NCI-H2081 (cell line): ENCODE measurements at places on chromosomes 4 and X.

DNA sequence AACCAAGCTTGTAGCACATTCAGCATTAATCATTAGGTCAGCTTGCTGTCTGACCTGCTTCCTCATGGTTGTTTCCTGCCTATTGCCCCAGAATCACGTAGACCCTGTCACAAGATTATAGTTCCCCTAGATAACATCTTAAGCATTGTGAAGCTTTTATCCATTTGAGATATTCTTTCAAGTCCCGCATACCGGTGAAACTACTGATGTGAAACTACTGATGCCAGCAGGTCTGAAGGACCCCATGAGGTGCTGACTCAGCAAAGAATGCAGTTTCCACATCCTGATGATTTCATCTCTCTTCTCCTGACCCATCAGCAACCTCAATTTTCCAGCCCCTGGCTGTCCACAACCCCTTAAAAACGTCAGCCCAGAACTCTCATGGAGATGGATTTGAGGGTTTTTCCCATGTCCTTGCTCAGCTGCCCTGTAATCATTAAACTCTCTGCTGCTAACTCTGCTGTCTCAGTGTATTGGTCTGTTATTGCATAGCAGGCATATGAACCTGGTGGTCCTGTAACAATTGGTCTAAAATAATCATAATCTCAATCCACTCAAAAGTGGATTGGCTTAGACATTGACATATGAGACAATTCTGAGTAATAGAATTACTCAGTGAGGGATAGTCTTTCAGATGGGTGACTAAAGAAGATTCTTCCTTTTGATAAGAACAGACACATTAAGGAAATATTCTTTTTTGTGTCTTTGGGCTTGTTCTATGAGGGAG, 26.3 kb upstream of the UBA6 start:
- no peak for DNase-seq

DNA sequence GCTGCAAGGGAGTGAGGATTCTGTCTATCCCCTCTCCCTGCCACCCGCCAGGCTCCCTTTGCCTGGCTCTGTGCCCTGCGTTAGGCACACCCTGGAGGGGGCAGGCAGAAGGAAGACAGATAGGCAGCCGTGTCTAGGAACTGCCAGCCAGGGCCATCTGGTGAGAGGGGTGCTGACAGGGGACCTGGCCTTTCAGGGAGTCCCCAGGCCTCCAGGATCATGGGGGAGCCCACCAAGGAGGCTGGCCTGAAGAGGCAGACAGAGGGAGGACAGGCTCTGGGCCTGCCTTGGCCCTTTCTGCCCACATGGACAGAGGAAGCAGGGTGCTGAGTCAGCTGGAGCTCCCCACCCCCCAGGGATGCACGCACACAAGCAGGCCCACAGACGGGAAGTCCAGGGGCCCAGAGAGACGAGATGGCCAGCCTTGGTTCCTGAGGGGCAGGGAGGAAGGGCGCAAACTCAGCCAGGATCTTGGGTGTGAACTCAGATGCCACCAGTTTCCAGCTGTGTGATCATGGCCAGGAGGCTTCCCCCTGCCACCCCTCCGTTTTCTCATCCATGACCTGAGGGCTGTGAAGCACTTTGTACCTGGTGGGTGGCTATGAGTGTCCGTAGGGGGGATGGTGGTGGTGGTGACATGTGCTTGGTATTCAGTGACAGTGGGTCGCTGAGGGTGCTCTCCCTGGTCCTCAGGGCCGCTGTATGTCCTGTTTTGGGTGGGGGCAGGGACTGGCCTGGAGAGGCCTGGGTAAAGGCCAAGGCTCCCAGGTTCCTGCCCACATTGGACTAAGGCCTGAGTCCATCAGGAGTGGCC, 1.8 kb downstream of the SH3BP2 start:
- no peak for DNase-seq

DNA sequence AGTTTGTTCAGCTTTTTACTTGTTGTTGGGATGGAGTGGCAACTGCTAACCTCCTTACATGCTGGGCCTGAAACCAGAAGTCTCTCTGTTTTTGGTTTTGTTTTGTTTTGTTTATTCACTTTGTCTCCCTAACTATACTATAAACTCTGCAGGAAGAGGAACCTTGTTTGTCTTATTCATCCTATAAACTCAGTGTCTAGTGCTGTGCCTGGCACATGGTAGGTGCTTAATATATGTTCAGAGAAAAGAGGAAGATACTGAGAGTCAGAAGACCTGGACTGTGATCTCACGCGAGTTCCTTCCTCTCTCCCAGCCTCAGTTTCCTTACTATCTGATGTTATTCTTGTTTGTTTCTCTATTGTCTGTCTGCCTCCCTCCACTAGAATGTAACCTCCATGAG, 71.3 kb downstream of the PRPS1 start:
- DNase-seq = no peak

DNA sequence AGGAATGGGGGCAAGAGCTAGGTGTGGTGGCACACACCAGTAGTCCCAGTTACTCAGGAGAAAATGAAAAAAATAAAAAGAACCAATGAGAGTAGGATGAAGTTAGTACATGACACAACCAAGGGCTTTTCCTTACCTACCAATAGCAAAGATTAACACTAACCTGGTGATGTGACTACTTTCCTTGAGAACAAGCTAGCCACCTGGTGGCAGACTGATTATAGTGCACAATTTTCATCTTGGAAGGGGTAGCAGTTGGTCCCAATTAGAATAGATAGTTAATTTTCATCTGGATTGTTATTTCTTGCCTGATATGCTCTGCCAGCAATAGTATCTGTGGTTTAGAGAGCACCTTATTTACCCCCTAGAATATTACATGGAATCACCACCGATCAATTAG, 1216.8 kb upstream of the PABPC4L start:
- peak; percentile 35 for DNase-seq

- no peak for DNase-seq
These were observed 1614.0 kb upstream of the PCDH10 start for GRCh38 chr4:131534944-131535645.

GRCh38 chrX:47629419-47630200, at the start of gene CFP:
Gene CFP (minus strand): TSS chrX:47629930. CDS start chrX:47629844, 86 bp downstream.
- DNase-seq = no peak
